ENCODE measurements at places on chromosomes 3 and 15. TPM values are rescaled to one million over a fixed set of nuclear protein-coding genes. Genes with fewer than 3 reads are reported as not detected.

- H3K27me3 ChIP-seq: no peaks in the 10 kb centered on the region
- no peak for DNase-seq
- no peaks in the 10 kb centered on the region for H3K36me3 ChIP-seq
- no peak overlapping the region for H3K27ac ChIP-seq
Measured at GRCh38 chr3:32996755-32997091, 45.3 kb downstream of the CCR4 start.

DNA sequence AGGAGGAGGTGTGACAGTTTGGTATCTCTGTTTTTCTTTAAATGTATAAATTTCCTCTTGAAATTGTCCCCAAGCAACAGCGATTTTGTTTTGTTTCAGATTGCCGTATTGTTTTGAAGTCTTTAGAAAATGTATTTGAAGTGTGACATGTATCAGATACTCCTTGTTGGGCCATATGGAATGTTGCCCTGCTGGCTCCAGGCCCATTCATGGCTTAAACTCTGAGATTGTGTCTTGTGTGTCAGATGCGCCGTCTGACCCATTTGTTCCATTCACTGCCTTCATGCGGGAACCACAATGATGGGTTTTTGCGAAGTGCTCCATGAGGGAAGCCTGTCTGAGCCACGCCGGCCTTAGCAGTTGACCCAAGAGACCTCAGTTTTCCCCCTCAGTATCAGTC lies 75.2 kb upstream of the ADAMTSL3 start:
- H3K4me3 ChIP-seq: no peak overlapping the region
- DNase-seq: no peak
- no peak overlapping the region for H3K27ac ChIP-seq

- no peak overlapping the region for H3K27ac ChIP-seq
- no peaks in the 10 kb centered on the region for H3K27me3 ChIP-seq
- no peaks in the 10 kb centered on the region for H3K36me3 ChIP-seq
Measured at GRCh38 chr3:65291448-65292125, 603.8 kb upstream of the ADAMTS9 start.

The IL5RA gene
- total RNA-seq: not detected

The RFT1 gene
- 17.0 TPM for total RNA-seq

The PLXNA1 gene
- 34.7 TPM for total RNA-seq

GRCh38 chr3:160150525-160150924 lies 74.7 kb upstream of the C3orf80 start:
- H3K4me1 ChIP-seq: no peaks in the 10 kb centered on the region
- no peak overlapping the region for H3K27ac ChIP-seq
- no peaks in the 10 kb centered on the region for H3K27me3 ChIP-seq
- no peak overlapping the region for H3K4me3 ChIP-seq
- no peak for DNase-seq

DNA sequence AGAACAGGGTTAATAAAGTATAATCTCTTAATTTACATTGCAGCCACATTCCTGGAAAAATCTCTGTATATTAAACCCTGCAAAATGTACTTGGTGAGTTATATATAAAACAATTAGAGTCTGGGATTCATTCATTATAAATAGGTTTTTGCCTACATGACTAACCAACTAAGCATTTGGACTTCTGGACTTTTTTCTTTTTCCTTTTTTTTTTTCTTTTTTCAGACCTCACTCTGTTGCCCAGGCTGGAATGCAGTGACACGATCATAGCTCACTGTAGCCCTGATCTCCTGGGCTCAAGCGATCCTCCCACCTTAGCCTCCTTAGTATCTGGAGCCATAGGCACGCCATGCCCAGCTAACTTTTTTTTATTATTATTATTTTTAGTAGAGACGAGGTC lies 4.5 kb downstream of the DNAJC13 start:
- H3K36me3 ChIP-seq: no peaks in the 10 kb centered on the region
- no peak overlapping the region for H3K4me3 ChIP-seq
- no peaks in the 10 kb centered on the region for H3K27me3 ChIP-seq
- no peak overlapping the region for H3K27ac ChIP-seq

The PATL2 gene
- not detected for total RNA-seq

The PTX3 gene
- total RNA-seq: 9.1 TPM

GRCh38 chr3:46867550-46867898 lies 4.3 kb upstream of the MYL3 start:
- no peaks in the 10 kb centered on the region for H3K36me3 ChIP-seq
- no peaks in the 10 kb centered on the region for H3K27me3 ChIP-seq
- DNase-seq: no peak
- no peak overlapping the region for H3K4me3 ChIP-seq

The GOLGA6D gene
- total RNA-seq: not detected

The XCR1 gene
- total RNA-seq: not detected
